ENCODE measurements at places on chromosomes 2 and 18.

DNA sequence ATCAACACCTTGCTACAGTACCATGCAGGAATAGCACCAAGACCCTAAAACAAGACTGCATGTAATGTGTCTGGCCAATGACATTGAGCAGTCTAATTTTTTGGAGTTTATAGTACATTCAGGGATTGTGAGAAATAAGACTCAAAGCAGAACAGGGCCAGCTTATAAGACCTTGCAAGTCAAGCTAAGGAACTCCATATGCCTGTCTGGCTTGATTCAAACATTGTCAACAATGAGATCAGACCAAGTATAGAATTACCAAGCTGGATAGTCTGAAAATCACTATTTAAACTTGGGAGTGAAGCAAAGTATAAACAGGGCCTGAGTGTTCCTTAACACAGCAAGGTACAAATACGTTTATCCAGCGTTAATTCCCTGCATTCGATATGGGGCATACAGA is 370.9 kb downstream of the CNTNAP5 start:
- no peak for DNase-seq

GRCh38 chr18:25171334-25171733 is 180.6 kb downstream of the ZNF521 start:
- DNase-seq = no peak

DNA sequence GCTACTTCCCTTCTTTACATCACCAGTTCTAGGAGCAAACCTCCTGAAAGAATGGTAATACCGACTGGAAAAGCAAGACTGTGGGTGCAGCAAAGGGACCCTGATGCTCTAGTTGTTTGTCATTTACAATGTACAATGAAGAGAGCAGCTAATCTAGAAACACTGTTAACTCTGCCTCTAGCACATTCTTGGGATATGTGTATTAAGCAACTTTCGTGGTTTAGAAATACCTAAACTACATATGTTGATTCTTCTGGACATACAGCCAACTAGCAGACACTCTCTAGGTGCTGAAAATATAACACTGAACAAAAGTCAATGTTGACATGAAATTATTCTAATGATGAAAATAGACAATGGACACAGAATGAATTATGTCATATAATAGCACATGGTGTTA is 440.3 kb upstream of the MC4R start:
- DNase-seq = no peak

DNA sequence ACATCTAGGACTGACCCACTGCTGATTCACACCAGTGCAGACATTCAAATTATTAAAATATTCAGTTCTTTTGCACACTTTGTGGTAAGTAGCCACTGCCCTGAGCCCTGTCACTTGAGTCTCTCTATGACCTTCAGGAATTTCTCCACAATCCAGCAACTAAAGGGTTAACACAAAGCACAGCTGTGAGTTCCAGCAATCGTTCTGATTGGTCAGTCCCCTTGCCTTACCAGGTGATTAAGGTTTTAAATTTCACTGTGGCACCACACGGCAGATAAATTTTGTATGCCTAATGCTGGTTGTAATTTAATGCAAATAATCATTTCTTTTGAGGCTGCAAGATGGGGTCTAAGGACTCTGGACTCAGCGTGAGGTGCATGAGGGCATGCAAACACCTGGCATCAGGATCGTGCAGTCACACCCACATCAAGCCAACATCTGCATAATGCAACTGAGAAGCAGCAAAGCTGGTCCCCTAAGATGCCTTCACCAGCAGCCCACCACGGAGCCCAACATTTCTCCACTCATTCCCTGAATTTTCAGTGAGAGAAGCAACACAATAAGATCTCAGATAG is 36.6 kb downstream of the SLC14A1 start:
- no peak for DNase-seq

Measured in stimulated activated CD4-positive, alpha-beta T cell treated with anti-CD3 and anti-CD28 coated beads, Interleukin-1b, Interleukin-23, amount 100 ng/mL, for 24 hours (primary cell).